ENCODE measurements at places on chromosomes 11 and 22.

DNA sequence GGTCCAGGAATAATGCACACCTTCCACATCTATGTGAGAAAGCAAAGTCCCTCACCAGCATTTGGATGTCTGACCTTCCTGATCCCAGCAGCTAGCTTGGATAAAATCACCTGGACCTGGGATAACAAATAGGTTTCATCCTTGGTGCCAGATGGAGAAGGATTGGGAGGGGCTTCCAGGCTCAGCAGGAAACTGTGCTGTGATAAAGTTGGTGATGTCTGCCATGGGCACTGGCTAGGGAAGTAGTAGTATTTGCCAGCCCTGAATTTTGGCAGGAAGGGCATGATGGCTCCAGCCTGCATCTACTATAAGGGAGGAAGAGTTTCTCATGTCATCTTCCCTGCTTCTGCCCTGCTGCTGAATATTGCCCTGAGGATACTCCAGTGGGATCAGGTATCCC is 37.5 kb downstream of the C11orf91 start:
- no peak for DNase-seq

DNA sequence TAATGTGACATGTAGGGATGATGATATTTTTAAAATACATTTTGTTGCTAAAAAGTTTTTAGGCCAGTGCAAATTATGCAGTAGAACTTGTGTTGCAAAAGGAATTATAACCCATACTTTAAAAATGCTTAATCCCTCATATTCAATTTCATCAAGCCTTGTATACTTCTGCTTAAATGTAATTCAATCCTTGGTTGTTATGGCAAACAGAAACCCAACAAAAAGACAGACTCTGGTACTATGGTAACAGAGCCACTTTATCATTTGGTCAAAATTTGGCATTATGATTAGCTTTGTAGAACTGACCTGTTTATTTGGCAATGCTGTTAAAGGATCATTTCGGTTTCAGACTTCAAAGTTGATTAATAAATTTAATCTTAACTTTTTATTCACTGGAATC is 284.8 kb downstream of the TMEM135 start:
- no peak for DNase-seq

DNA sequence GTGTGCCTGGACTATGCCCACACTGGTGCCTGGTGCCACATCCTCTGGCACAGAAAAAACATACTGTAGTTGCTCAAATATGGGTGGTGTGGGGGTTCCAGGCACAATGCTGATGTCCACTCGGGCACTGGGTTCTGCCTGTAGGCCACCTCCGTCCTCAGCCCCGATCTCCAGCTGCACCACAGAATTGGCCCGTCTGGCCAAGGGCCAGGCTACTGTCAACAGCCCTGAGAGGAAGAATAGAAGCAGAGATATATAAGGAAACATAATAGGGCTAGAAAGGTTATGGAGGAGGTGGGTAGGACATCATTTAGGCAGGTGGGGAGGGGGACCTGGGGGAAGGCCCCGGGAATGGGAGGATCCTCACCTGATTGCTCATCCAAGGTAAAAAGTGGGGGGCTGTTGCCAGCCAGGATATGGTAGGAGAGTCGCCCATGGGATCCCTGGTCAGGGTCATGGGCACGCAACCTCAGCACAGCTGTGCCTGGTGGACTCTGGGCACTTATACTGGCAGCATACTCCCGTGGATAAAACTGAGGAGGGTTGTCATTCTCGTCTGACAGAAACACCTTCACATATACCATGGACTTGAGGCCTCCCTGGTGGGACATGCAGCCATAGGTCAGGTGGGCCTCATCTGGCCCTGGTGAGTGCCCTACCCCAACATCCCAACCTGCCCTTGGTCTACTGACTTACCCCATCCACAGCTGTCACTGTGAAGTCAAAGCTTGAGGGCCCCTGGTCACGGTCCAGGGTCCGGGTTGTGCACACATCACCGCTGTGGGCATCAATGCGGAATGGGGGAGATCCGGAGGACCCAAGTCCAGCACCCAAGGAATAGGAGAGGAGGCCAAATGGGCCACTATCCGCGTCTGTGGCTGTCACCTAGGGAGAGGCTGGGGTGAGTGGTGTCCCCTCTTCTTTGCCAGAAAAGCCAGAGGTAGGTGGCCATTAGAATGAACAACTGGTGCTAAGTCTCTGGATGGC is 14.5 kb upstream of the TPP1 start:
- DNase-seq, result no peak

DNA sequence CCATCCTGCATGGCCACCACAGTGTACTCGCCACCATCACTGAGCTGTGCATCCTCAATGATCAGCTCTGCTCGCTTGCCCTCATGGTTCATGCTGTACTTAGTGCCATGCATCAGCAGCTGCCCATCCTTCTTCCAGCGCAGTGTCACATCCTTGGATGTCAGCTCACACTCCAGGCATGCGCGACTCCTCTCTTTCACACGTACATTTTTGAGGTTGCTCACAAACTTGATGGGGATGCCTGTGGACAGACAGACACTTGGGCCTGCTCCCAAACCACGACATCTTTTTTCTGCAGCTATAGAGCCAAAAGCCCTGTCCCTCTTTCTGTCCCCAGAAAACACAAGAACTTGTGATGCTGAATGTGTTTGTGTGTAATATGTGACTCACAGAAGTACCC is 10.5 kb downstream of the IGSF22 start:
- no peak for DNase-seq

GRCh38 chr11:93784935-93785360 is 866 bp downstream of the MED17 start:
- no peak for DNase-seq

DNA sequence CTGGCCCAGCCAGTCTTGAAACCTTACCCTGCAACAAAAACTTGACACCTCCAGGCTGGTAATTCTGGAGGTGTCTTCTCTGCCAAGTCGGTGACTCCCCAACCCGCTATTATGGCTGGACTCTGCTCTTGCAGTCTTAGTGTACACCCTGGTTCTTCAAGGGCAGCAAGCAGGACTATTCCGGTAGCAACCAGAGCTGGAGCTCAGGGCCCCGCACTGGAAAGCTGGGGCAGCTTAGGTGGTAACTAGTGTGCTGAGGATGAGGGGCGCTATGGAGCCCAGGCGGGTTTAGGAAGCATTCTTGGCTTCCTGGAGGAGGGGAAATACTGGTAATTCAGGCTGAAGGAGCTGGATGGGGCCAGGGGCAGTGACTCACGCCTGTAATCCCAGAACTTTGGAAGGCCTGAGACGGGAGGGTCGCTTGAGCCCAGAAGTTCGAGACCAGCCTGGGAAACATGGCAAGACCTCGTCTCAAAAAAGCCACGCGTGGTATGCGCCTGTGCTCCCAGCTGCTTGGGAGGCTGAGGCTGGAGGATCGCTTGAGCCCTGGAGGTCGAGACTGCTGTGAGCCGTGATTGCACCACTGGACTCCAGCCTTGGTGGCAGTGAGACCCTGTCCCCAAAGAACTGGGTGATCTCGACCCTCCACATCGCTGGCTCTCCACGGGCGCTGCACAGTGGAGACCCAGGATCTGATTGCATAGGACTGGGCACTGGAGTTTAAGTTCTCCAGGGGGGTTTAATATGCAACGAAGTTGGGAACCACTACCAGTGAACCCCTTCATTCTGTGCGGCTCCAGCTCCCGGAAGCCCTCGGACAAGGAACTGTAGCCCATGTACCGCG is 10.6 kb upstream of the AIFM3 start:
- DNase-seq, result peak; percentile 86

GRCh38 chr11:995752-996420 is 40.6 kb downstream of the MUC6 start:
- no peak for DNase-seq

GRCh38 chr11:95923439-95923727 is 524 bp downstream of the MTMR2 start:
- no peak for DNase-seq

- no peak for DNase-seq
These were observed 3.9 kb downstream of the PACSIN3 start for GRCh38 chr11:47182380-47182779.

GRCh38 chr11:67211656-67212436 is 54.4 kb upstream of the GRK2 start:
- no peak for DNase-seq

DNA sequence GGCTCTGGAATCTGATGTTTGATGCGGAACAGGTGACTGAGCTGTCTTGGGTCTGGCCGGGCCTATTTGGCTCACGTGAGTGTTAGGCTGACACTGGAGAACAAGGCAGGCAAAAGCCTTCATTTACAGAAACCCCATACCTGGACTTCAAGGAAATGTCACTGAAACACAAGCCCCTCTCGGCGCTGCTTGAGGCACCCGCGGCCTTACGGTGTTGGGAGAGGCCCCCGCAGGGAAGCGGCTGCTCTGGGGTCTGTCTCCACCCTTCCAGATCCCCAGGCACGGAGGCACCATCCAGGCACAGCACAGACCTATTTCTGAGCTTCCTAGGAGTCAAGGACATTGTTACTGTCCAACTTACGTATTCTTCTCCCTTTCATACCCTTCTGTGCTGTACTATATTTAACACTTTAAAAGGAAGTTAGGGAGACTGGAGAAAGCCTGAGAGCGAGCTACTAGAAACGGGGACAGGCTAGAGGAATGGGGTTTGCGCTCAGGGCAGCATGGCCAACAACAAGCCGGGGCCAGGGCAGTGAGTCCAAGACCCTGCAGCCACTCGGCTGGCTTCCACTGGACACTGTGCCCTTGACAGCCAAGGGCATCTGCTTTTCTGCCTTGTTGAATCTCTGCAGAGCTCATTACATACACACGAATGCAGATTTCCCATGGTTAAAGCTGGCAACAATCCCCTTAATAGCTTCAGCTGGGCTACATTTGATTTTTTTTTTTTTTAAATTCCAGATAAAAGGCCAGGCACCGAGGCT is 23.8 kb downstream of the DRD4 start:
- DNase-seq, result no peak

GRCh38 chr11:30488304-30488998 is 97.7 kb downstream of the MPPED2 start:
- peak; percentile 71 for DNase-seq

DNA sequence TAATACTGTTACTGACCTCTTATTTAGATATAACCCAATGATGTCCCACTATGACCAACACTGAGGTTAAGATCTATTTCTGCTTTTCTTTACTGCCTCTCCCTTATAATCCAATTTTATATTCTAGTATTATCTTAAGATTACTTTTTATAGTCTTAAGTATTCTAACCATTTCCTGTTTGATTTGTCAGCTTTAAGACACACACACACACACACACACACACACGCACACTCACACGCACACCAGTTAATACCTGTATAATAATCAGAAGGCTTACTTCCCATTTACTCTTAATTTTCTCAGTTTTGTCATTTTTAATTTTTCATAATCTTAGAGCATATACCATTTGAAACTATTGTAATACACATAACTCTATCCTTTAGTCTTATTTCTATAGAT is 226.0 kb upstream of the C11orf87 start:
- DNase-seq, result peak; percentile 19

- DNase-seq, result no peak
These were observed 56.0 kb downstream of the JAM3 start for GRCh38 chr11:134124660-134125451.

- DNase-seq, result peak; percentile 88
These were observed 2.3 kb downstream of the SHANK3 start for GRCh38 chr22:50674606-50675552.

GRCh38 chr11:112082729-112083128 is 3.8 kb downstream of the TIMM8B start:
- DNase-seq, result peak; percentile 45

- DNase-seq, result peak; percentile 68
These were observed 565.4 kb downstream of the ETS1 start for GRCh38 chr11:128022007-128022368.

- DNase-seq, result no peak
These were observed 35.5 kb upstream of the CCDC188 start for GRCh38 chr22:20186183-20186870.

GRCh38 chr22:41517172-41518047 is 26.9 kb downstream of the POLR3H start:
- DNase-seq, result peak; percentile 84

GRCh38 chr11:119749006-119749565 is 20.1 kb upstream of the NECTIN1 start:
- DNase-seq, result no peak

GRCh38 chr22:43377548-43377895 is 34.3 kb upstream of the MPPED1 start:
- DNase-seq, result no peak

- DNase-seq, result peak; percentile 51
These were observed 133.6 kb upstream of the C11orf58 start for GRCh38 chr11:16604794-16605388.

GRCh38 chr22:31449506-31449905 is 40.1 kb downstream of the EIF4ENIF1 start:
- no peak for DNase-seq

DNA sequence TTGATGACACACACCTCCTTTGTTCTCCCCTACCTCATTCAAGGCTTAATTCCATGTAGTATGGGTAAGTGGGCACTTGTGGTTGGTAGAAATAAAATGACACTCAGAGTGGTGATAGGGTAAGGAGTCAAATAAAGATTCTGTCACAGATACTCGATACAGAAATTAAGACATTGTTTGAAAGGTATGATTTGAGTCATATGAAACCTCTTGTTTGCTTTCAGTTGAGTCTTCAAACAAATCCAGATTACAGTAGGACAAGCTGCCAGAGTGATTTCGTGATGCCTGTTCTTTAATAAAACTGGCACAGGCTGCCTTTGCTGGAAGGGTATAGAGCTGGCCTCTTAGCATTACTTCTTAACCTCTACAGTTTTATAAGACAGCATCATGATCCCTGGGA is 182.4 kb downstream of the SPON1 start:
- DNase-seq, result no peak

- DNase-seq, result no peak
These were observed 53.0 kb downstream of the LARGE1 start for GRCh38 chr22:33867118-33867866.

GRCh38 chr11:117385906-117386305 is 58.3 kb downstream of the CEP164 start:
- DNase-seq, result no peak

GRCh38 chr11:1514336-1515061 is 27.9 kb upstream of the MOB2 start:
- no peak for DNase-seq

- DNase-seq, result no peak
These were observed 349 bp downstream of the TIMM10 start for GRCh38 chr11:57530215-57530595.

- DNase-seq, result no peak
These were observed 101.9 kb downstream of the LRRC32 start for GRCh38 chr11:76568621-76569020.

GRCh38 chr11:14136561-14136960 is 174.0 kb downstream of the SPON1 start:
- DNase-seq, result no peak
